MCF 10A (cell line): ENCODE measurements at places on chromosomes 7 and 10. TPM values are rescaled to one million over a fixed set of nuclear protein-coding genes. Genes with fewer than 3 reads are reported as not detected.

DNA sequence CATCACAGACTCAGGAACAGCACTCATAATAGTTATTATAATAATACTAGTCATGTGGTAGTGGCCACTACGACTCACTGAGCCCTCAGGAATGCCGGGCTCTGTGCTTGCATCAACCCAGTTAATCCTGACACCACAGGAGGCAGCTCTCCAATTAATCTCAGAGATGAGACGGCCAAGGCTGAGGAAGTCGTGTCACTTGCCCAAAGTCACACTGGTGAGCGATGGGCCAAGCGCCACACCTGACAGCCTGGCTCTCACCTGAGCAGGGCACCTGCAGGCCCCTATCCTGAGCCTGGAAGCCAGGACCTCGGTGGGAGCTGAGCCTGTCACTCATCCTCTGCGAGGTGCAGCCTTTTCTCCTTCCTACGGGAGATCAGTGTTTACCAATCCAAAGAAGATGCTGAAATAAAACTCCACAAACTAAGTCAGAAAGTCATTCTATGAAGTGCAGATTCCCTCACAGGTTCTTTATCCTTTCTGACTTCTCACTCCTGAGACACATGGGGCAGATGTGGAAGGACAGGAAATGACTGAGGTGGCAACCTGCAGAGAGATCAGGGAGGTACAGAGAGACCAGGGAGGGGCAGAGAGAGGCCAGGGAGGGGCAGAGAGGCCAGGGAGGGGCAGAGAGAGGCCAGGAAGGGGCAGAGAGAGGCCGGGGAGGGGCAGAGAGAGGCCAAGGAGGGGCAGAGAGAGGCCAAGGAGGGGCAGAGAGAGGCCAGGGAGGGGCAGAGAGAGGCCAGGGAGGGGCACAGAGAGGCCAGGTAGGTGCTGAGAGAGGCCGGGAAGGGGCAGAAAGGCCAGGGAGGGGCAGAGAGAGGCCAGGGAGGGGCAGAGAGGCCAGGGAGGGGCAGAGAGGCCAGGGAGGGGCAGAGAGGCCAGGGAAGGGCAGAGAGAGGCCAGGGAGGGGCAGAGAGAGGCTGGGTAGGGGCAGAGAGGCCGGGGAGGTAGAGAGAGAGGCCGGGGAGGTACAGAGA, 38.5 kb downstream of the VIPR2 start:
- peak; percentile 30 for DNase-seq
- H3K4me1 ChIP-seq = peaks cover 13% of the 10 kb centered on the region
- no peaks in the 10 kb centered on the region for H3K36me3 ChIP-seq
- no peak overlapping the region for H3K4me3 ChIP-seq

The GALNT17 gene
- total RNA-seq = not detected in 2 replicates

DNA sequence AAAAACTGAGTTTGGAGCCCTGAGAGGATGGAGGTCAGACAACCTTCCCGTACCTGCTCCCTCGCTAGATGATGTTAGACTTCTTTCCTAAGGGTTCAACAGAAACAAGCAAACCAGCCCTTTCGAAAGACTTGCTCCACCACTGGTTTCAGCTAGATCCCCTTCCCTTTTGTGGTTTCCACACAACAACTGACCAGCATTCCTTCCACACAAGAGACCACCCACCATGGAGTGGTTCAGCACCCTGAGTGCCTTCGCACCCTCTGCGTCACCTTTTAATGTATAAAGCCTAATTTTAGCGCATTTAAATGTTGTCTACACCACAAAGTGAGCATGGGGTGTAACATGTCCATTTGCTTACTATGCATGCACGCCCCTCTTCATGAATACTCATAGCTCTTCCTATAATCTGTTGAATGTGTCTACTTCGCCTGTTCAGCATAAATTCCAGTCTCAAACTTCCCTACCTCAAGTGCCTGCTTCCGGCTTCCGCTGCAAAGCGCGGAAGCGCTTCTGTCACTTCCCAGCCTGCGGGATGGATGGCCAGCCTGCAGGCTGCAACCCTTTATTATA, 69.0 kb downstream of the TACC2 start:
- no peak for DNase-seq
- H3K36me3 ChIP-seq = no peaks in the 10 kb centered on the region
- H3K27ac ChIP-seq = peak overlapping the region; percentile 81
- no peak overlapping the region for H3K4me3 ChIP-seq

GRCh38 chr10:88336334-88336733, 246.8 kb downstream of the RNLS start:
- no peaks in the 10 kb centered on the region for H3K36me3 ChIP-seq
- H3K4me3 ChIP-seq = no peak overlapping the region
- DNase-seq = no peak
- H3K27me3 ChIP-seq = no peaks in the 10 kb centered on the region

- no peak overlapping the region for H3K4me3 ChIP-seq
- DNase-seq = peak; percentile 31
Observed at GRCh38 chr7:55081472-55082227, 62.8 kb downstream of the EGFR start.

DNA sequence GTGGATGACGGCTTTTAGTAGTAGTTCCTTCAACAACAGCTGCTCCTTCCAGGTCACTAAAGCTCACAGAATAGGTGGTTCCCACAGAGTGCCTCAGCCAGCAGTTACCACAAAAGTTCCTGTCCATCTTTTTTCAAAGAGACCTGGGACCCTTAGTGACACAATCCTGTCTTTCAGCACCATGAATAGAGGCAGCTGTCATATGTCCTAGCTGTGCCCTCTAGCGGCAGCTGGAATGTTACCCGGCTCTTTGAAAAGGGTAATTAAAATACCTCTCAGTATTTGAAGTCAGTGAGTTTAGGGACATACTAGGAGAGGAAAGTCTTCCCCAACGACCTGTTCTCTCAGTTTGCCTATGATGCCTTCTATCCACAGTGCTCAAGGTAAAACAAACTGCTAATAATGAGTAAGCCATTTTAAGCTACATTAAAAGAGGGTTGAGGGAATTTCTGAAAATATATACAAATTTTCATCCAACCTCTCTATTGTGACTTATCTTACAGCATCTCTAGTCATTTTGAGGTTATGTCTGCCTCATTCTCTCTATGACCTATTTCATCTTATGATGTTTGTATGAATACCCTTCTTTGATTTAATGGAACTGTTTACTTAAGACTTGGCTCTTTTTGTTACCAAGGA, 290.8 kb downstream of the NXPH1 start:
- H3K4me3 ChIP-seq = no peak overlapping the region
- no peaks in the 10 kb centered on the region for H3K36me3 ChIP-seq
- peak; percentile 62 for DNase-seq
- no peaks in the 10 kb centered on the region for H3K4me1 ChIP-seq

The GOT1 gene
- 163 and 184 TPM in 2 replicates for total RNA-seq
